ENCODE measurements at places on chromosomes 3 and 15.

DNA sequence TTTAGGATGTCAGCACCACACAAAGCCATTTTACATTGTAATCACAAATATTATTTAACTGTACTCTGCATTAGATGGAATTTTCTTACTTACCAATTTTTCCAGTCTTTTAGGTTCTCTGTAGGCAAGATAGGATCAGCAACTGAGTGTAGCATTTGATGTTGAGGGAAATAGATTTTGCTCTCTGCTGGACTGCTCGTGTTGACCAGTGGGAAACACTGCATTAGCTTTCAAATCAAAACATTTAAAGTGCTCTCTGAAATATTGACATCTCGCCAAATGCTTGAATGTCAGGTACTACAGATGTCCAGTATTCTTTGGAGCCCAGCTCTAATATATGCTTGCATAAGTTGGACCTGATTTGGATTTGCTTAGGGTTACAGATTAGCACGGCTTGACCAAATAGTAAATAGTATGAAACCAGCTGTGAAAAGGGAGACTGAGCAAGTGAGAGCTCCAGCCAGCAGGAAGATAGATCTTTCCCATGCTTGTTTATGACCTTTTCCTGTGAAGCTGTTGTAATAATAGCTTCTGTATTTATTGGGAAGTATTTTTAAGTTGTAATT, 29.5 kb downstream of the P2RY14 start:
- no peak for DNase-seq

DNA sequence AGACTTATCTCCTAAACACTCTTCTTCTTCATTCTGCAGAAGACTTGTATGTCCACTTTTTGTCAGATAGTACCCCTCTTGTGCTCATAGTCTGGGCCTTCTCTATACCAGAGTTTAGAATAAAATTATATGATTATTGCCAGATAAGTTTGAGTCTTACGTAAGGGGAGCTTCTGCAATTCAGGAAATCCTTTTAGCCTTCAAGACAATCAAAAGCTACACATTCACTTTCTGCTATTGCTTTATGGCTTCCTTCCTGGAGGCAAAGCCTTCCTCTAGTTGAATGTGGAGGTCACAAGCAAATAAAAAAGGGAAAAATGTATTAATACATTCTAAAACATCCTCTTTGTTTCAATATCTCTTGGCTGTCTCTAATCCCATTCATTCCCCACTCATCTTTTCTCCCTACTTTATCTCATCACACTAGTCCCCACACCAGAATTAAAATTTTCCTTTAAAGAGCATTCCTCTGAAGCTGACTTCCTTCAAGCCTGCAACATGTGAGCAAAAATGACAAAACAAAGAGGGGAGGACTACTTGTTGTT, 186.8 kb downstream of the CPNE4 start:
- no peak for DNase-seq

DNA sequence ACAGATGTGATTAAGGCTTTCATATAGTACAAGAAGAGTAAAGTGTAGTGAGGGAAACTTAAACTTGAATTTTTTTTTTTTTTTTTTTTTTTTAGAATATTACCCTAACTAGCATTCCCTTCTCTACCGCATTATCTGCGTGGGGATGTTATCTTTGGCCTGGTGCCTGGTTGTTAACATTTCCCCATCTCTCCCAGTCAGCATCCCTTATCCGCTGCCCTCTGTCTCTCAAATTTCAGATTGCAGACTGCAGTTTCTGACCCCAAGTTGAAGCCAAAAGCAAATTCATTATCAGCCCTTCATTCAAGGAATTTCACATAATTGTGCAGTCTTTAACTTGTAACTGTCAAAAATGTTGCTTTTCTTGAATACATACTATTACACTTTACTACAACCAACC, 353.0 kb downstream of the PLOD2 start:
- DNase-seq: no peak

DNA sequence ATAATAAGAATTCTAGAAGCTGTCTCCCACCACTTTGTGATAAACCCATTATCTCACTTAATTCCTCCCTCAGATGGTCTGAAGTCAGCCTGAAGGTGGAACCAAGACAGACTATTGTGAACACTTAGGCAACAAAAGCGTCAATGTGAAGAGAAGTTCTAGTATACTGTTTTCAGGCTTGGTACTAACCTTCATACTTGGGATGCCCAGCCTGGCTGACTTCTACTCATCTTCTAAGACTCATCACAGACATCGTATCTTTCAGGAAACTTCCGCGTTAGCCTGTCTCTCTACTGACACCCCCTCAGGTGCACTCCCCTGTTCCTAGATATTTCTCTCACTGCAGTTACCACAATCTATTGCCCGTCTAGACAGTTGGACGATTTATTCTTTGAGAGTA, 201.2 kb downstream of the SATB1 start:
- DNase-seq: no peak

DNA sequence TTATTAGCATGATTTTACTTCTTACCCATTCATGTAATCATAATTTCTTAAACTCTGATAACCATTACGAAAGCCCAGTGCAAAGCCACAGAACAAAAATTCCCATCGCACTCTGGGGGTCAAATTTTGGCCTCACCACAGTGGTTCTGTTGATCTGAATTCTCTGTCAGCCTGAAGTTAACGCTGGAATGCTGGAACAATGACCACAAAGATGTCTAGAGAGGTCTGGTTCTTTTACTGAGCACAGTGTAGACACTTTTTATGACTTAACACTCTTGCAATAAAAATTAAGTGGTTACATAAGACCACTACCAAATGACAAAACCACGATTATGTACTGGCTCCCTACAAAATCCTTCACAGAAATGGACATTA, 94.7 kb downstream of the PDZRN3 start:
- no peak for DNase-seq

- DNase-seq: no peak
Observed at GRCh38 chr3:123075359-123075758, 8.5 kb downstream of the PDIA5 start.

DNA sequence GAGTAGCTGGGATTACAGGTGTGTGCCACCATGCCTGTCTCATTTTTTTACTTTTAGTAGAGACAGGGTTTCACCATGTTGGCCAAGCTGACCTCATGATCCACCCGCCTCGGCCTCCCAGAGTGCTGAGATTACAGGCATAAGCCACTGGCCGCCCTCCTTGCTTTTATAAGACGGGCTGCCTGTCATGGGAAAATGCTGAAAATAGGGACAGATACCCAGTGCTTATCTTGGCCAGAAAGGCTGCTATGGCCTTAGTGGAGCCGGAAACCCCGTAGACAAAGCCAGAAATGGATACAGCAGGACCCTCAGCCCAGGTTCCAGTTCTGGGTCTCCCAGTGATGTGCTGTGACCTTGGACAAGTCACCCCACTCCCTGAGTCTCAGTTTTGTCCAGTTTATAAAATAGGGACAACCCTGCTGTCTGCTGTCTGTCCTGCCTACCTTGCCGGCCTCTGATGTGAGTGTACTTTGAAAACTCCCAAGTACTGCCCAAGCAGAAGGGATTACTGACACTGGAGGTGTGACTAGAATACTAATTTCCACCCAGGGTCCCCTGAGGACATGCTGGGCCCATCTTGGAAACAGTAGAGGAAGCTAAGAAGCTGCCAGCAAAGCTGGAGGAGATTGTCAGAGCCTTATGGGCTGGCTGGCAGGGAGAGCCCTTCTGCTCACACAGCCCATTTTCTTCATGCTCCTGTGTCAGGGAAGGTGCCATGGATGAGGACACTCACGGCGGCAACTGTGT, 59.6 kb downstream of the BDH1 start:
- DNase-seq: no peak

- no peak for DNase-seq
Observed at GRCh38 chr3:164332831-164333802, 745.2 kb downstream of the SI start.

DNA sequence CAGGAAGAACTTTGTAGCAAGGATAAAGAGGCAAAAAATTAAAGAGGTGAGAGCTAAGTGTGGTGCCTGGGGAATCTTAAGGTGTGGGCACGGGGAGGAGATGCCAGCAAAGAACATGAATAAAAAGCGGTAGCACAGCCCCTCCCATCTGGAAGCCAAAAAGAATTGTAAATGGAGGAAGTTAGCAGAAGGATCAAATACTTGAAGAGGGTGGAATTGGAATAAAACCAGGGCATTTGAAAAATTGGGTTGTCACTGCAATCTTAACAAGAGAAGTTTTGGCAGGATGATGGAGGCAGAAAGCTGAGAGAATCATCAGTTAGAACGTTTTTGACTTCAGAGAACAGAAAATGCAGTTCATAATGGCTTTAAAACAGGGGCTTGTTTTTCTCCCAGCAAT, 2.4 kb downstream of the CCR2 start:
- DNase-seq: no peak

- no peak for DNase-seq
Observed at GRCh38 chr15:75178938-75179745, 22.5 kb upstream of the C15orf39 start.

All from activated CD4-positive, alpha-beta T cell treated with anti-CD3 and anti-CD28 coated beads for 1 hour (primary cell).